Gastrocnemius medialis (tissue), 4 donors: ENCODE measurements at places on chromosomes 16 and 17.
A peak's percentile ranks its signal among the peaks of the same experiment; 100 is the strongest.

DNA sequence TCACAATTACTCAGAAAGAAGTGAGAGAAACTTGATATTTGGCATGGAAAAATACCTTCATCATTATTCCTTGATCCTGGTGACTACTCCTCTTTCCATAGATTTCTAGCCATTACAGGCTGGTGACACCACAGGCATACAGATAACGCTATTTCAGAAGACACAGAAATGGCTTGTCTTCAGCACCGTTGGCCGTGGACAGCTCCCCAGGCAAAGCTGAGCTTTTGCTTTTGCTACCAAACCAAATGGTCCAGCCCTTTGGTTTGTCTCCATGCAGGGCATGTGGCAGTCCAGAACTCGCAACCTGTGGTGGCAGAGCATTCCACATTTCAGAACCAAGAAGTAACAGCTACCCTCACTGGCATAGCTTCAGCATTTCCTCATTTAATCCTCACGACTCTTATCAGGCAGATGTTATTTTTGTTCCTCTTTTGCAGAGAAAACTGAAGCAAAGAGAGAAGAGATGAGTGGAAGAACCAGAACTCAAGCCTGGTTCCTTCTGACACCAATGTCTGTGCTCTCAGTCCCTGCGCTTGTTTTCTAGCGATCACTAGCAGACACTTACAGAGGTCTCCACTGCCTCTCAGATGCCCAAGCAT lies 55.5 kb downstream of the HS3ST4 start:
- no peak for DNase-seq
- H3K4me3 ChIP-seq = no peak overlapping the region
- H3K36me3 ChIP-seq = no peaks in the 10 kb centered on the region
- no peaks in the 10 kb centered on the region for H3K27me3 ChIP-seq
- no peaks in the 10 kb centered on the region for H3K4me1 ChIP-seq

- no peak overlapping the region for H3K27ac ChIP-seq
- H3K4me3 ChIP-seq = no peak overlapping the region
- peaks cover 6% of the 10 kb centered on the region for H3K4me1 ChIP-seq
- H3K36me3 ChIP-seq = no peaks in the 10 kb centered on the region
Measured at GRCh38 chr17:81348097-81349055, 46.9 kb upstream of the BAHCC1 start.

- DNase-seq = no peak
- no peak overlapping the region for H3K27ac ChIP-seq
- no peaks in the 10 kb centered on the region for H3K27me3 ChIP-seq
- no peak overlapping the region for H3K4me3 ChIP-seq
Measured at GRCh38 chr17:65684631-65685030, 123.2 kb upstream of the AXIN2 start.

DNA sequence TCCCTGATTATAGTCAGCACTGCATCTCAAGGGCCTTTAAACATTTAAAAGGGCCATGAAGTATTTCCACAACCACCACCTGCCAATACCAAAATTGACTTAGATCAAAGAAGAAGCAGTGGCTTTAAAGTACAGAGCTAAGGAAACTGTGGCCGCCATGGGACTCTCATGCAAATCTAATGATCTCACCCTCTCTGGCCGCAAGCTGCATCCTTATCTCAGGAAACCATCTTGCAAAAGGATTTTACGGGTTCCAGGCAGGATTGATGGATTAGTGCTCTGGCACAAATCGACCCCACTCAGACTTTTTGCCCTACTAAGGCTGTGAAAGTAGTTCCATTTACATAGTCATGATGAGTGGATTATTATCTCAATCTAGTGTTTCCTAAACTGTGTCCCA lies 22.6 kb downstream of the CDRT4 start:
- no peaks in the 10 kb centered on the region for H3K36me3 ChIP-seq
- no peak overlapping the region for H3K4me3 ChIP-seq
- no peaks in the 10 kb centered on the region for H3K27me3 ChIP-seq
- no peak for DNase-seq
- H3K27ac ChIP-seq = peak overlapping the region; percentile 3
- peaks cover 37% of the 10 kb centered on the region for H3K4me1 ChIP-seq

- peaks cover 10% of the 10 kb centered on the region for H3K27me3 ChIP-seq
- peaks cover 8% of the 10 kb centered on the region for H3K36me3 ChIP-seq
- DNase-seq = no peak
- peak overlapping the region; percentile 62 for H3K4me3 ChIP-seq
- H3K27ac ChIP-seq = no peak overlapping the region
- peaks cover 7% of the 10 kb centered on the region for H3K4me1 ChIP-seq
Measured at GRCh38 chr16:90046122-90046970, 27.1 kb upstream of the DBNDD1 start.

GRCh38 chr17:41689497-41690299 lies 1.0 kb downstream of the EIF1 start:
- H3K4me3 ChIP-seq = peak overlapping the region; percentile 94
- no peak for DNase-seq
- H3K27me3 ChIP-seq = no peaks in the 10 kb centered on the region
- H3K27ac ChIP-seq = peak overlapping the region; percentile 99
- H3K36me3 ChIP-seq = peaks cover 12% of the 10 kb centered on the region

- no peak overlapping the region for H3K4me3 ChIP-seq
- H3K36me3 ChIP-seq = no peaks in the 10 kb centered on the region
- no peaks in the 10 kb centered on the region for H3K27me3 ChIP-seq
- no peak for DNase-seq
- no peak overlapping the region for H3K27ac ChIP-seq
Measured at GRCh38 chr17:49327835-49328784, 33.9 kb downstream of the ZNF652 start.

GRCh38 chr17:45690625-45691275 lies 93.4 kb upstream of the CRHR1 start:
- no peak overlapping the region for H3K4me3 ChIP-seq
- H3K27me3 ChIP-seq = peaks cover 9% of the 10 kb centered on the region
- DNase-seq = no peak
- no peak overlapping the region for H3K27ac ChIP-seq

- H3K27me3 ChIP-seq = no peaks in the 10 kb centered on the region
- DNase-seq = no peak
- no peaks in the 10 kb centered on the region for H3K4me1 ChIP-seq
Measured at GRCh38 chr16:24845726-24846547, at the start of gene SLC5A11. Gene SLC5A11, plus strand, starts transcription at chr16:24845963. Its CDS starts 12,681 bp downstream, at chr16:24858644.

DNA sequence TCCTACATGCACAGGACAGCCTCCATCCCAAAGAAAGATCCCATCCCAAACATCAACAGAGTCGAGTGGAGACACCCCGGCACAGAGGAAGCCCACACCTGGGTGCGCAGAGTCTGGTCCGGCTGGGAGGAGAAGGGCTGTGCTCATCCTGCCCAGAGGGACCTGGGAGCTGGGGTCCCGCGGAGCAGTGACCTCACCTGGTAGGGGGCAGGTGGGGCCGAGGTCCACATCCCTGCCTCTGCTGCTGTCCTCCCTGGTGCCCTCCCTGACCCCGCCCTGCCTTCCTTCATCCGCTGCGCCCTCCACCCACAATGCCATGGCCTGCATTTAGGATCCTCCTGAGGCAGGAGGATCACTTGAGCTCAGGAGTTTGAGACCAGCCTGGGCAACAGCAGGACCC lies 2.9 kb downstream of the C16orf90 start:
- H3K27me3 ChIP-seq = no peaks in the 10 kb centered on the region
- H3K4me1 ChIP-seq = no peaks in the 10 kb centered on the region
- H3K4me3 ChIP-seq = no peak overlapping the region
- H3K27ac ChIP-seq = no peak overlapping the region

- DNase-seq = peak; percentile 58
- H3K4me3 ChIP-seq = no peak overlapping the region
- peaks cover 70% of the 10 kb centered on the region for H3K4me1 ChIP-seq
- H3K36me3 ChIP-seq = no peaks in the 10 kb centered on the region
- no peak overlapping the region for H3K27ac ChIP-seq
Measured at GRCh38 chr17:64254755-64255154, 8.3 kb downstream of the TEX2 start.

- H3K36me3 ChIP-seq = no peaks in the 10 kb centered on the region
- H3K4me1 ChIP-seq = no peaks in the 10 kb centered on the region
- no peak overlapping the region for H3K4me3 ChIP-seq
- H3K27ac ChIP-seq = no peak overlapping the region
- no peak for DNase-seq
Measured at GRCh38 chr17:69743091-69743490, 328.6 kb downstream of the MAP2K6 start.

DNA sequence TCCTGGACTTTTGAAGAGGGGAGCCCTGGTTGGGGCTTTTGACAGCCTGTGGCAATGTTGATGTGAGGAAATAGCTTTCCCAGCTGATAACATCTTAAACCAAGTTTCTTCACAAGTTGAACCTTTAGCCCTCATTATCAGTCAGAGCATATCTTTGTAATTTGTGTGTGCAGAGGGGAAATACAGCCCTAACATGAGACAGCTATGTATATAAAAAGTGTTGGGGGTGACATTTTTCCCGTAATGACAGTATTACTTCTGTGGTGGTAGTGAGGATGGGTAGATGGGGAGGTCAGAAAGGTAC lies 221.1 kb downstream of the FTO start:
- no peak for DNase-seq
- no peaks in the 10 kb centered on the region for H3K27me3 ChIP-seq
- no peak overlapping the region for H3K27ac ChIP-seq
- no peak overlapping the region for H3K4me3 ChIP-seq
- H3K36me3 ChIP-seq = no peaks in the 10 kb centered on the region

- H3K27me3 ChIP-seq = peaks cover 48% of the 10 kb centered on the region
- H3K4me1 ChIP-seq = peaks cover 5% of the 10 kb centered on the region
- peak overlapping the region; percentile 41 for H3K4me3 ChIP-seq
- DNase-seq = no peak
- no peaks in the 10 kb centered on the region for H3K36me3 ChIP-seq
Measured at GRCh38 chr17:9645851-9646545, 681 bp downstream of the USP43 start.

DNA sequence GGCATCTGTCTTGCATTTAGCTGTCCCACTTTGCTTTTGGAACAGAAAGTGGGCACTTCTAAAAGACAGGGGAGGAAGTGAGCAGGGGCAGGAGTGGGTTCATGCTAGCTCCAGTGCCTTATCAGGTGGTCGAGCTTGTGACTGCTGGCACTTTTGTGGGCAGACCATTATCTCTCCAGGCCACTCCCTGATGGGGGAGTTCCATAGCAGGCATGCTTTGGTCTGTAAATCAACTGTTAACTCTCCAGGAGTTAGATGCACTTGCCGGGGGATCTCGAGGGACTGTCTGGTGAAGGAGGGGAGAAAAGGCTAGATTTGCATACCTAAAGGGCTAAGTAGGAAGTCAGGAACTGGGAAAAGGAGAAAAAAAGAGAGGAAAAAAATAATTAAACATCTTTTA lies 9.3 kb upstream of the CARD14 start:
- H3K36me3 ChIP-seq = no peaks in the 10 kb centered on the region
- no peak overlapping the region for H3K27ac ChIP-seq
- H3K27me3 ChIP-seq = no peaks in the 10 kb centered on the region
- H3K4me3 ChIP-seq = no peak overlapping the region
- DNase-seq = no peak
- no peaks in the 10 kb centered on the region for H3K4me1 ChIP-seq

- H3K27ac ChIP-seq = no peak overlapping the region
- H3K36me3 ChIP-seq = no peaks in the 10 kb centered on the region
- no peak for DNase-seq
- no peak overlapping the region for H3K4me3 ChIP-seq
Measured at GRCh38 chr16:21560462-21560861, 38.9 kb upstream of the METTL9 start.

- H3K4me3 ChIP-seq = no peak overlapping the region
- no peaks in the 10 kb centered on the region for H3K27me3 ChIP-seq
- no peak for DNase-seq
- H3K36me3 ChIP-seq = peaks cover 8% of the 10 kb centered on the region
- H3K27ac ChIP-seq = no peak overlapping the region
Measured at GRCh38 chr16:71885261-71885650, 1.3 kb upstream of the ZNF821 start.

- no peaks in the 10 kb centered on the region for H3K27me3 ChIP-seq
- H3K36me3 ChIP-seq = no peaks in the 10 kb centered on the region
- no peak overlapping the region for H3K4me3 ChIP-seq
- H3K27ac ChIP-seq = no peak overlapping the region
Measured at GRCh38 chr17:61175298-61176142, 224.1 kb upstream of the TBX2 start.

DNA sequence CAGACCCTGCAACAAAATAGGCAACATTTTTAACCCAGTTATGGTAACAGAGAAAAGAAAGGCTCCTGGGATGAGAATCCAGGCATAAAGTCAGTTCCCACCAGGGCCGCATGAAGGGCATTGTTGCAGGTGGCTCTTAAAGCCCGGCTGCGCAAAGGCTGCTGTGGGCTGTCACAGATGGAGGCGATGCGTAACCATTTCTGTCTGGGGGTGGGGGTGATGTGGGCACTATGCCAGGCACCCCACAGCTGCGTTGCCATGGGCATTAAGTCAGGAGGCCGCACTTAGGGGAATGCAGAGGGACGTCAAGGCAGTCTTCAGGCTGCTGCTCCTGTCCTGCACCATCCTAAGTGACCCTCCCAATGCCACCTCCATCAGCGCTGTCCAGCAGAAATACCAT lies 228.4 kb downstream of the CPPED1 start:
- H3K27ac ChIP-seq = no peak overlapping the region
- no peaks in the 10 kb centered on the region for H3K4me1 ChIP-seq
- DNase-seq = no peak

DNA sequence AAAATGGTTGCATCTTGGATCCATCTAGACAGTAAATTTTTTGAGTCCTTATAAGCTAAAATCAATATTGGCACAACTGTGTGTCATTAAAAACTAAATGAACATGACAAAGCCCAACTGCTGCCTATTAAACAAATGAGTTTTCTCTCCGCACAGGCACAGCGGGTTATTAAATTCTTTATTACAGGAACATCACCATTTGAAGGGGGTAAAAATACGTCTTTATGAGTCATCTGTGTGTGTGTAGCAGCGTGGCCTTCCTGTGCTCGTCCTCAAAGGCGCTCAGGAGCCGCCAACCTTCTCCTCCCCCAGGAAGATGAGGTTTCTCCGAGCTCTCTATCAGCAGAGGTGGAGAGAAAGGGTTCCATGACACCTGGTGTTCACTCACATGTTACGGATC lies 62.6 kb upstream of the SDK2 start:
- DNase-seq = no peak
- no peaks in the 10 kb centered on the region for H3K27me3 ChIP-seq
- H3K36me3 ChIP-seq = no peaks in the 10 kb centered on the region

- no peak overlapping the region for H3K27ac ChIP-seq
- no peaks in the 10 kb centered on the region for H3K4me1 ChIP-seq
- DNase-seq = no peak
- no peaks in the 10 kb centered on the region for H3K27me3 ChIP-seq
- H3K36me3 ChIP-seq = no peaks in the 10 kb centered on the region
Measured at GRCh38 chr16:77589071-77589765, 133.1 kb upstream of the NUDT7 start.

- H3K27ac ChIP-seq = peak overlapping the region; percentile 56
- no peak for DNase-seq
- peaks cover 13% of the 10 kb centered on the region for H3K4me1 ChIP-seq
- H3K4me3 ChIP-seq = no peak overlapping the region
- no peaks in the 10 kb centered on the region for H3K27me3 ChIP-seq
- no peaks in the 10 kb centered on the region for H3K36me3 ChIP-seq
Measured at GRCh38 chr17:42475121-42475520, 16.4 kb downstream of the ATP6V0A1 start.

GRCh38 chr17:80345321-80345720 lies 69.6 kb upstream of the ENDOV start:
- DNase-seq = no peak
- peaks cover 79% of the 10 kb centered on the region for H3K36me3 ChIP-seq
- H3K4me3 ChIP-seq = no peak overlapping the region
- H3K27ac ChIP-seq = no peak overlapping the region
- no peaks in the 10 kb centered on the region for H3K4me1 ChIP-seq

GRCh38 chr16:89224665-89225064 lies 7.2 kb downstream of the ZNF778 start:
- peaks cover 4% of the 10 kb centered on the region for H3K36me3 ChIP-seq
- no peak for DNase-seq
- no peak overlapping the region for H3K4me3 ChIP-seq
- H3K4me1 ChIP-seq = no peaks in the 10 kb centered on the region
- H3K27me3 ChIP-seq = no peaks in the 10 kb centered on the region
- H3K27ac ChIP-seq = no peak overlapping the region
